ENCODE measurements at places on chromosomes 1 and 21. TPM values are rescaled to one million over a fixed set of nuclear protein-coding genes. Genes with fewer than 3 reads are reported as not detected.

The PGBD5 gene
- not detected for polyA plus RNA-seq

DNA sequence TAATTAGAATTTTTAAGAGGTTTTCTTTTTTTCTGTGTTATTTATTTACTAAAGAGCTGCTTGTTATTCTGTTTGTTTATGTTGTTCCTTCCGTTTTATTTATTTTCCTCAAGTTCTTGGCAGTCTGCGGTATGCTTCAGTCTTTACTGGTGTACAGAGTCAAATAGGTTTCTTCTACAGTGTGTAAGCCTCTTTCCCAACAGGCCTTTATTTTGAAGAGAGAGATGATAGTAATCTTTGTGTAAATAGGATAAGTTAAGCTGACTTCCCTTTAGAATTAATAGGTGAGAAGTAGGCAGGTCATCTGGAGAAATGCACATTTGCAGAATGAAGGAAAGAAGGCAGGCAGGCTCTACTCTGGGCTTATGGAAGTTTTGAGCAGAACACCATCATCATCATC is 23.8 kb downstream of the MAST2 start:
- DNase-seq, result no peak

DNA sequence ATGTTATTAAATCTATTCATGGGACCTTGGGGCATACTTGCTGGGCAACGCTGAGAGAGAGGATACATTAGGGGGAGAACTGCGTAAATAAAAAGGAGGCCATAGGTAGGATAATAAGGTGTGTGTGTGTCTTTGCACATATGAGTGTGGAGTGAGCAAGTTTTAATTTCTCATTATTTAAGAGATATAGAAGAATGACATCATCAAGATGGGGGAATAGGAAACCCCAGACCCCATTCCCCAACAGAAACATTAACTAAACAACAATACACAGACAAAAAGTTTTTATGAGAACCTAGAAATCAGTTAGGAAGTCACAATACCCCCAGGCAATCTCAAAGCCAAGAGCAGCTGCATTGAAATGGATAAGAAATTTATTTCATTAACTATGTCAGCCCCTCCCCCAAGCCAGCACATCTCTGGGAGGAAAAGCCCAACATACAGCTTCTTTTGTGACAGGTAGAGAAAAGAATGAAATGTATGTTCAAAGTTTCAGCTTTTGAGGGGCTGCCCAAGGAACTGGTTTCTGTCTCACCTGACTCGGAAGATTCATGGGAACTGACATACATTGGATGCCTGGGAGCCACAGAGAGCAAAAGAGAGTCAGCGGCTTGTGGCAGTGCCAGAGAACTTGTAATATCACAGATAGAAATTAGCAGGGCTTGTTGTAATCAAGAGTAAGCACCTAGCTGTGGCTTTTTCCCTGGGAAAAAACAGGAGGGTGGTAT is 234.3 kb upstream of the NFIA start:
- DNase-seq, result no peak

DNA sequence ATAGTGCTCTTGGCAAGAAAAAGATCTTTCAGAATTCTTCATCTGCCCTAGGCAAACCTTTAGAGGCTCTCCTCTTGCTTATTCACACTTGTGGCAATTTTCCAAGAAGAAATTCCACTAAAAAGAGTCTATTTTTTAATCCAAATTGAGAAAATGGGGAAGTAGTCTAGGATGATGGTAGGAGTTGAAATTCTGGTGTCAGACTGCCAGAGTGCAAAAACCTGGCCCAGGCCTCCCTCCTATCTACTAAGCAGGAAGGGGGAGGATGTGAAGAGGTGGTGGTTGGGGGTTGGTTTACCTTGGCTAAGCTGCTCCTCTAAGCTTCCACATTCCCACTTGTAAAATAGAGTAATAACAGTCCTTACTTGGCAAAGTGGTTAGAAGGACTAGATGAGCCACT is 120.6 kb upstream of the KCNJ15 start:
- DNase-seq, result no peak

DNA sequence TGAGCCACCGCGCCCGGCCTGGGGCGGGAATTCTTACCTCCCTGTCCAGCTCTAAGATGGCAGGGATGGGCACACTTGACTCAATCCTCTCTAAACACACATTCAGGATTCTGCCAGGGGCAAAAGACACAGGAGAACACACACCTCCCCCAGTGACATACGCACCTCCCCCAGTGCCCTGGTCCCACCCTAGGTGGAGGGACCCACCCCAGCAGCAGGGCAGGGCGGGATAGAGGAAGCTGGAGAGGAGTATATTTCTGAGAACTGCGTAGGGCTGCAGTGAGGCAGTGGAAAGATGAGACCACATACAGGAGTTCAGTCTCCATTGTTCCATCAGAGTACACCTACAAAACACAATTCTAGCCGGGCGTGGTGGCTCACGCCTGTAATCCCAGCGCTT is 92.5 kb downstream of the SDCCAG8 start:
- no peak for DNase-seq

DNA sequence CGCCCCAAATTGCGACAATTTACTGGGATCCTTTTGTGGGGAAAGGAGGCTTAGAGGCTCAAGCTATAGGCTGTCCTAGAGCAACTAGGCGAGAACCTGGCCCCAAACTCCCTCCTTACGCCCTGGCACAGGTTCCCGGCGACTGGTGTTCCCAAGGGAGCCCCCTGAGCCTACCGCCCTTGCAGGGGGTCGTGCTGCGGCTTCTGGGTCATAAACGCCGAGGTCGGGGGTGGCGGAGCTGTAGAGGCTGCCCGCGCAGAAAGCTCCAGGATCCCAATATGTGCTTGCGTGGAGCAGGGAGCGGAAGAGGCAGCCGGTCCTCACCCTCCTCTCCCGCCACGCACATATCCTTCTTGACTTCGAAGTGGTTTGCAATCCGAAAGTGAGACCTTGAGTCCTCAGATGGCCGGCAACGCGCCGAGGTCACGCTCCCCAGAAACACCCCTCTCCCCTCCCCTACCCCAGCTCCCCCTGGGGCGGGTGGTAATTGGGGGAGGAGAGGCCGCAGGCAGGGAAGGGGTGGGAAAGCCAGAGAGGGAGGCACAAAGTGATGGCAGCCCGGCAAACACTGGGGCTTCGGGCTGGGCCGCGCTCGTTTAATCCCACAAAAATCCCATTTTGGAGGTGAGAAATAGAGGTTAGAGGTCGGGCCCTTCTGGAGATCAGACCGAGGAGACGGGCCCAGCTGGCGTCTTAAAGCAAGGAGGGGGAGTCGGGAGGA is 6.2 kb downstream of the SIM2 start:
- DNase-seq, result no peak

The MRPS14 gene
- polyA plus RNA-seq, result 49.4 TPM

- DNase-seq, result no peak
Observed at GRCh38 chr1:41678111-41678878, 193.8 kb upstream of the EDN2 start.

DNA sequence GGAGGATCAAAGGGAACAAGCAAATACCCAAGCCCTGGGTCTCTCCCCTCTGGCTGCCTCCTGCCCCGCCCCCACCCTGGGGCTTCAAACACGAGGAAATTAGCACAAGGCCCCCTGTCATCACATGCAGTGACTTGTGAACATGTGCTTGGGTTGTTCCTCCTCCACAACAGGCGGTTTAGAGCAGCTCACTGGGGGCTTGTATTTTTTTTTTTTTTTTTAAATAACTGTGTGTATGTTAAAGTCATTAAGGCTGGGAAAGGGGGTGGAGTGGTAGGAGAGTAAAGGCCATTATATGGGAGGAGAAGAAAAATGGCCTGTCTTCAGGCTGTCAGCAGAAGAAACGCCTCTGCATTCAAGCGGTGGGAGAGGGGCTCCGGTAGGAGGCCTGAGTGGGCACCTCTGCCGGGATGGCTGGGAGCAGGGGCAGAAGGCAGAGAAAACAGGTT is 64.2 kb downstream of the PLXNA2 start:
- no peak for DNase-seq

DNA sequence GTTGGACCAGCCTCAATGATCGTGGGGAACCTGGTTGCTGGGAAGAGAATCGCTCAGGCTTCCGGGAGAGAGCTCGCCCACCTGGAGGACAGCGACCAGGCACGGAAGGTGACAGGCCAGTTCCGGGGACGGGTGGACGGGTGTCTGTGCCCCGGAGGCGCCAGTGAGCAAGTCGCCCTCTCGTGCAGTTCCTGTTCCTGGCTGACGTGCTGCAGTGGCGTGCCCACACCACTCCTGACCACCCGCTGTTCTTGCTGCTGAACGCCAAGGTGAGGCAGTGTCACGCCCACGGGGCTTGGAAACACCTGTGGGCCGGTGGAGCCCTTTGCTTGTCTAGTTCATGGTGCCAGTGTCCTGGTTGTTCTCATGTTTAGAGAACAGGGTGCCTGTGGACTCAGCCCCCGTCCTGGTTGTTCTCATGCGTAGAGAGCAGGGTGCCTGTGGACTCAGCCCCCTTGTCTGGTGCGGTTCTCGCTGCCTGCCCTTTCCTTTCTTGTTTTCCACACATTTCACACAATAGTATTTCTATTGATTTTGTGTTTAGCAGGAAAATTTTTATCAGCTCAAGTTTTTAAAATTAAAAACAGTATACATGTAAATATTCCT is 53.1 kb downstream of the S100B start:
- DNase-seq, result peak; percentile 41

- DNase-seq, result peak; percentile 56
Observed at GRCh38 chr1:156848461-156849150, 10.3 kb downstream of the INSRR start.

GRCh38 chr1:201021630-201022492 is 1.7 kb downstream of the KIF21B start:
- DNase-seq, result peak; percentile 27

- peak; percentile 23 for DNase-seq
Observed at GRCh38 chr1:43275826-43276620, 6.2 kb downstream of the TMEM125 start.

- no peak for DNase-seq
Observed at GRCh38 chr1:34278211-34278610, 101.5 kb downstream of the C1orf94 start.

DNA sequence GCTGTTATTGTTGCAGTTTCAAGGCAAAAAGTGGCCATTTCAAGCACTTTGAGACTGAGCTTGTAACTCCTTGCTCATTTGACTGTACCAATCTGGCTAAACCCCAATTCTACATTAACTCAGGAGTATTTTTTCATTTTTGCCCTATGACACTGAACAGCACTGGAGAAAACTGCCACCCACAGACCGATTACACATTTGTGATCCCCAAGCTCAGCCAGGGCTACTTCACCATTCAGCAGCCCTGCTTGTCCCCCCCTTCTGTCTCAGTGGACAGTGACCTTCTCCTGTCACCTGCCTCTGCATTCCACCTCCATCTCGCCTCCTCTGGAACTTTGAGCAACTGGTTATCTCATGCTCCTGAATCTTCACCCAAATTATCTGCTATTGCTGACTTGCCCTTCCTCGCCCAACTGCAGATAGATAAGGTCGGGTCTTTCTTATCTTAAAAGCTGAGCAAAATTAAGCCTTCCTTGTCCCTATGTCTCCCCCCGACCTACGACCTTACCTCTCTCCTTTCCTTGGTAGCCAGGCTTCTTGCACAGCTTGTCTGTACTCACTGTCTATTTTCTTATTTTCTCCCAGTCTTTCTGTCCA is 25.3 kb downstream of the SPATA46 start:
- DNase-seq, result no peak

GRCh38 chr1:154352581-154353459 is 27.5 kb downstream of the ATP8B2 start:
- peak; percentile 55 for DNase-seq

The GUCA2B gene
- polyA plus RNA-seq, result not detected

DNA sequence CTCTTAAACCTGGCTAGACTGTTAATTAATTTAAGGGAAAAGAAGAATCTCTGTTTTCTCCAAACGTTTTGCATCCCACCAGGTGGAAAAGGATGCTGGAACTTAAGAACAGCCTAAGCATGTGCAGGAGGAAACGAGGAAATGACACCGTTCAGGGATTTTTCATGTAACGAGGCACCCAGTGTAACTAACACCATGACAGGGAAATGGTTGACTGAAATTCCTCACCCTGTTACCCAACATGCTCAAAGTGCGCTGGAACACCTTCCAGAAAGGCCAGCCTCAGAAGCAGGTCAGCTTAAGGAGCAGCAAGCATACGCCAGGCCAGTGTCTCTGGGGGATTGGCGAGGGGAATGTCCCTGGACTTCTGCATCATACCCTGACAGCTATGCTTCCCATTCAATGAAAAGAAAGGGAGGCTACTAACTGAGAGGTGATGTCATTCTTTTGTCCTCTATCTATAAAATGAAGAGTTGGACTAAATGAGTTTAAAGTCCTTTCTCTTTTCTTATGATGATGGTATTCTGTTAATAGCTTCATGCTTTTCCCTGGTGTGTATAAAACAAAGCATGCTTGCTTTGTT is 21.6 kb downstream of the TNN start:
- DNase-seq, result no peak

- no peak for DNase-seq
Observed at GRCh38 chr1:197336571-197336970, 68.5 kb downstream of the CRB1 start.

DNA sequence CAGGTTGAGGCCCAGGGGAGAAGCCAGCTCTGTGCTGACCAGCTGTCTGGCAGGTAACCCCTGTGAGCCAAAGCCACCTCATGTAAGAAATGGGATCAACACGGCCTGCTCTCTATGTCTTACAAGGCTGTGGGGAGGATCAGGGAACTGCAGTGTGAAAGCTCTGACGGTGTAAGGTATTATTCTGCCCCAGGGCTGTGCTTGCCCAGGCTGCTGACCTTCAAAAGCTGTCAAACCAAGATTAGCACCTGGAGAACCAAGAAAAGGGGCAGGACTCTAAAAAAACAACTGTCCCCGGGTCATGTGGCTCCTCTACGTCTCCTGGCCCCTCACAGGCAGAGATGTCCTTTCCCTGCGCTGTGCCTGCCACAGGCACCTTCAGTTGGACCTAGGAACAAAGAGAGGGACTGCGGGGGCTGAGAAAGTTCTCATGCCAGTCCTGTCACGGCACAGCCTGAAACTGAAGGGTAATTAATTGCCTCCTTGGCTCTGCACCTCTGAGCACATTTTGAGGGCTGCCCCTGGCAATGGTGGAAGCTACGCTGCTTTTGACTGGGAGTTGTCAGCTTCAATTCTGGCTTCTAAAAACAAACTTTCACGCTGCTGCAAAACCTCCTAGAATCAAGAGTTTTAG is 77.6 kb downstream of the PGBD5 start:
- DNase-seq, result no peak

GRCh38 chr1:20158358-20159070 is 19.4 kb downstream of the PLA2G2F start:
- no peak for DNase-seq

The GJA5 gene
- not detected for polyA plus RNA-seq

DNA sequence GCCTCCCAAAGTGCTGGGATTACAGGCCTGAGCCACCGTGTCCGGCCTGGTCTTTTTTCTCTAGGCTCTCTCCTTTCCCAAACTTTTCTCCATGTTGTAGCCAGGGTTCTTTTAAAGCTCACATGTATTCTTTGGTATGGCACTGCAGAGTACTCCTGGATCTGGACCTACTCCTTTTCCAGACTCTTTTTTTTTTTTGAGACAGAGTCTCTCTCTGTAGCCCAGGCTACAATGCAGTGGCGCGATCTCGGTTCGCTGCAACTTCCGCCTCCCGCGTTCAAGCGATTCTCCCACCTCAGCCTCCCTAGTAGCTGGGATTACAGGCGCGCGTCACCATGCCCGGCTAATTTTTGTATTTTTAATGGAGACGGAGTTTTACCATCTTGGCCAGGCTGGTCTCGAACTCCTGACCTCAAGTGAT is 602 bp upstream of the MED18 start:
- no peak for DNase-seq
